ENCODE measurements at places on chromosomes 6 and 20.

DNA sequence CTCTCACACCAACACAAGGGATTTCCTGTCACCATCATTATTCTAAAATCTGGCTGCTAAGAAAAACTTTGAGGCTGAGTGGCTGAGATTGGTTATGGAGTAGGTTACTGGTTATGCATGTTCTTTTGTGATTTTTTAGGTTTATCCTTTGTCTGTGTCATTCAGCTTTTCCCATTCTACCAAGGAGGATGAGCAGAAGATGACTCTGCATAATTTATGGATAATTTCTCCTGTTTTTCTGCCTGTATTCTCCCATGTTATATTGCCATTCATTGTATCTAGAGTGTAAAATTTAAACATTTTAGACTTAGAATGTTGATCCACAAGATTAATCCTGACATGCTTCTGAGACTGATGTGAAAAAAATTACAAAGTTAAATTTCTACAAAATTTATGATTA, 67.8 kb downstream of the SOBP start:
- no peak for DNase-seq

DNA sequence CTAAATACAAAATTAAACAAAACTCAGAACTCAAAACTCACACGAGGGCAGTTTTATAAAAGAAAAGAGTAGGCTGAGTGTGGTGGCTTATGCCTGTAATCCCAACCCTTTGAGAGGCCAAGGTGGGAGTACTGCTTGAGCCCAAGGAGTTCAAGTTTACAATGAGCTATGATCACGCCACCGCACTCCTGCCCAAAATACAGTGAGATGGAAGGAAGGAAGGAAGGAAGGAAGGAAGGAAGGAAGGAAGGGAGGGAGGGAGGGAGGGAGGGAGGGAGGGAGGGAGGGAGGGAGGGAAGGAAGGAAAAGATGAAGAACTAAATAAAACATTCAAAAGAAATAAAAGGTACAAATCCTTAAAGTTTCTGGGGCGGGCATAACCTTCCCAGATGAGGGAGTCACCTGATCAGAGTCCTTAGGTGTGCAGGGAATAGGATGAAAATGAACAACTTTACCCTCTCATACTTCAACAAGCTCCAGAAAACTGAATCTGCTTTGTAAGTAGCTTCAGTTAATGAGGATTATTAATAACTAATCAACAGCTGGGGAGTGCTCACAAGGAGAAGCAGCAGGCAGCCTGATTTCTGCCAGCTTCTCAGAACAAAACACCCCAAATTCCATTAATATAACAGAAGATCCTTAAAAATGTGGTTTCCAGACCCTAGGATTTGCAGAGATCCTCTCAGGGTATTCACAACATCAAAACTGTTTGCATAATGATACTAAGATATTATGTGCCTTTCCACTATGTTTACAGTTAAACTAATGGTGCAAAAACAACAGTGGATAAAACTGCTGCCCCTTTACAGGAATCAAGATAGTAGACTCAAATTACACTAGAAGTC, 21.8 kb downstream of the LMBRD1 start:
- no peak for DNase-seq

GRCh38 chr20:20139403-20139802, 87.1 kb downstream of the CFAP61 start:
- DNase-seq = no peak

DNA sequence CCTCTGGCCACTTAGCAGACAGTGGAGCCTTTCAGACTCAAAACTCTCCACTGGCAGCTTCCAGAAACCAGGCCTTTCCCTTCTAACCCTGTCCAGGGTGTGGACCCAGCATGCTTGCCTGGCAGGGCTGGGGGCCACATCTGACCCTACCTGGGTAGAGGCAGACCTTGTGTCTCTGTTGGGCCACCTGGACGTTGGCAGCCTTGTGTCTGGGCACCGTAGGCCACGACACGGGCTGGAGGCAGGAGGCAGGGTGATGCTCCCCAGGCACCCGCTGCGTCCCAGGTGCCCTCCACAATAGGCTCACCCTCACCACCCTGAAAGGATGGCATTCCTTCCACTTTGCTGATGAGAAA, 67.6 kb downstream of the NOL4L start:
- DNase-seq = no peak
